Fibroblast of villous mesenchyme (primary cell): ENCODE measurements at places on chromosomes 16 and 17.

GRCh38 chr16:31274831-31275816 is 15.3 kb downstream of the ITGAM start:
- no peak for DNase-seq

DNA sequence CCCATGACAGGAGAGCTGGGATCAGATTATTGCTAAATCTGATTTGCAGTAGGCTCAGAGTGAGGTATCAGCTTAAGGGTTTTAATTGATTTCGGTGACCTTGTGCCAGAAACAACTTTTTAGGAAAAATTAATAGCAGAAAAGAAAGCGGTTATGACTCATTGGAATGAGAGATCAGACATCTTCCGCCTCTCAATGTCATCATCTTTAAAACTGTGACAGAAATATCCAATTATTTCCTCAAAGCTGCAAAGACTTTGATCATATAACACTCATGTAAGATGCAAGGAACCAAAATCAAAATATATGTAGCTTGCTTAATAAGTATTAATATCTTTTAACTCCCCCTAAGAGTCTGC is 190.1 kb upstream of the FOXF1 start:
- no peak for DNase-seq

GRCh38 chr16:67242138-67242730 is 5.0 kb downstream of the FHOD1 start:
- DNase-seq = no peak

DNA sequence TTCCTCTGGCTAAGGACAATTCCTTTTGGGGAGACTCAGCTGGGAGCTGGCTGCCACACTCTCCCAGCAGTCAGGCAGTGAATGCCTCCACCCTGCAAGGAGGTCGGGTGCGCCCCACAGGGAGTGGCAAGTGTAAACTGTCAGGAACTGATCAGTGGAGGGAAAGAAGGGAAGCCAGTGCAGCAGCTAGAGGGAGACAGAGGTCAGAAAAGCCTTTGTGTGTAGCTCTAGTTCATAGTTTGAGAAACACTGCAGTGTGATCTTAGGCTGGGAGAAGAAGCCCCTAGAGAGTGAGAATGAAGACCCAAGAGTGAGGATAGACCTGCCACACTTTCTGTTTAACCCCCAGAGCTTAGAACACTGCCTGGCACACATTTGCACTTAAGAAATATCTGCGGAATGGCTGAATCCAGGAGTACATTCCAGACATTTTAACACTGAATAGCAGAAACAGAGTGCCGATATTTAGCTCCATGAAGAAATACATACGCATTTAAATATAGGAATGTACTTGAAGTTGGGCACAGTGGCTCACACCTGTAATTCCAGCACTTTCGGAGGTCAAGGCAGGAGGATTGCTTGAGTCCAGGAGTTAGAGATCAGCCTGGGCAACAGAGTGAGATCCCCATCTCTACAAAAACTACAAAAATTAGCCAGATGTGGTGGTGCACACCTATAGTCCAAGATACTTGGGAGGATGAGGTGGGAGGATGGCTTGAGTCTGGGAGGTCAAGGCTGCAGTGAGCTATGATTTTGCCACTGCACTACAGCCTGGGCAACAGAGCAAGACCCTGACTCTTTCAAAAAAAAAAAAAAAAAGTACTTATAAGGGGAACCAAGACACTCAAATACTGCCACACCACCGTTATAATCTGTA is 11.1 kb upstream of the SLC5A11 start:
- DNase-seq = peak; percentile 36

DNA sequence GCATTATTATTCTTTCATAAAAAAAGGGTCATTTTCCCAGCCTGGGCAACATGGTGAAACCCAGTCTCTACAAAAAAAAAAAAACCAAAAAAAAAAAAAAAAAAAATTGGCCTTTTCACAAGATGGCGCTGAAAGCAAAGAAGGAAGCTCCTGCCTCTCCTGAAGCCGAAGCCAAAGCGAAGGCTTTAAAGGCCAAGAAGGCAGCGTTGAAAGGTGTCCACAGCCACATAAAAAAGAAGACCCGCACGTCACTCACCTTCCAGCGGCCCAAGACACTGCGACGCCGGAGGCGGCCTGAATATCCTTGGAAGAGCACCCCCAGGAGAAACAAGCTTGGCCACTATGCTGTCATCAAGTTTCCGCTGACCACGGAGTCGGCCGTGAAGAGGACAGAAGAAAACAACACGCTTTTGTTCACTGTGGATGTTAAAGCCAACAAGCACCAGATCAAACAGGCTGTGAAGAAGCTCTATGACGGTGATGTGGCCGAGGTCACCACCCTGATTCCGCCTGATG is 4.9 kb upstream of the PGAP6 start:
- peak; percentile 28 for DNase-seq

DNA sequence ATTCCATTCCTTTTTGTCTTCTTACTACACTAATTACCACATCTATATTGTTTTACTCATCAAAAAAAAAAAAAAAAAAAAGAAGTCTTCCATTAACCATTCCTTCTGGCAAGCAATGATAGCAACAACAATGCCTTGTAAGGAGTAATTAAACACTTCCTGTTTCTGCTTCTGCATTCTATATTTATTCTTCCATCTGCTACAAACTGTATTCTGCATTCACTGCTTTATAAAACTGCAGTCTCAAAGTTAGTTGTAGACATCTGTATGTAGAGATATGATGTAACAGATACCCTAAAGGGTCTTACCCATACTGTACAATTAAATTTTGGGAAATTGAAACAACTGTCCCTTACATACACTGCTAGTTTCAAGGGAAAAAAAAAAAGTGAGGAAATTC is 28.7 kb upstream of the ABCA6 start:
- DNase-seq = peak; percentile 14

DNA sequence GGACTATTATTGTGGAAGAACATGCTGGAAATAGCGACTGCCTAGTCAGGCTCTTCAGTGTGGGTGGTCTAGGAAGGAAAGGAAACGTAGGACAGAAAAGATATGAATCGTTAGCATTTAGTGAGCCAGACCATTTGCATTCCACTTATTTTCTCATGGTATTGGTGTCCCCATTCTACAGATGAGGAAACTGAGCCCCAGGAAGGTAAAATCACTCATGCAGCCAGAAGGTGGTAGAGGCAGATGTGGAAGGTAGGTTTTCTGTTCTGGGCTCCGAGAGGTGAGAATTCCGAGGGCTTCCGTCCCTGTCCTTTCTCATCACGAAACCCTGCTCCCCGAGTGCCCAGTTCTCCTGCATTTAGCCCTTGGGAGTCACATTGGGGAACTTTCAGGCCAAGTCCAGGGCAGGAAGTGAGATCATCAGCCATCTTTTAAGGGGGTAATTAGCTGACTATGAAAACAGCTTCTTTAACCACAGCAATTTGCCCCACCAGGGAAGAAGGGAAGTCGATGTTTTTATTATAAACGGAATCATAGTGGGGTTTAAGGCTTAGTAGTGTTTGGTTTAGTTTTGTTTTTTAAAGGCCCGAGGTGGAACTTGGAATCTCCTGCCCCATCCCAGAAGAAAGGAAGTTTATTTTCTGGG is 110.7 kb upstream of the IRX3 start:
- DNase-seq = no peak

DNA sequence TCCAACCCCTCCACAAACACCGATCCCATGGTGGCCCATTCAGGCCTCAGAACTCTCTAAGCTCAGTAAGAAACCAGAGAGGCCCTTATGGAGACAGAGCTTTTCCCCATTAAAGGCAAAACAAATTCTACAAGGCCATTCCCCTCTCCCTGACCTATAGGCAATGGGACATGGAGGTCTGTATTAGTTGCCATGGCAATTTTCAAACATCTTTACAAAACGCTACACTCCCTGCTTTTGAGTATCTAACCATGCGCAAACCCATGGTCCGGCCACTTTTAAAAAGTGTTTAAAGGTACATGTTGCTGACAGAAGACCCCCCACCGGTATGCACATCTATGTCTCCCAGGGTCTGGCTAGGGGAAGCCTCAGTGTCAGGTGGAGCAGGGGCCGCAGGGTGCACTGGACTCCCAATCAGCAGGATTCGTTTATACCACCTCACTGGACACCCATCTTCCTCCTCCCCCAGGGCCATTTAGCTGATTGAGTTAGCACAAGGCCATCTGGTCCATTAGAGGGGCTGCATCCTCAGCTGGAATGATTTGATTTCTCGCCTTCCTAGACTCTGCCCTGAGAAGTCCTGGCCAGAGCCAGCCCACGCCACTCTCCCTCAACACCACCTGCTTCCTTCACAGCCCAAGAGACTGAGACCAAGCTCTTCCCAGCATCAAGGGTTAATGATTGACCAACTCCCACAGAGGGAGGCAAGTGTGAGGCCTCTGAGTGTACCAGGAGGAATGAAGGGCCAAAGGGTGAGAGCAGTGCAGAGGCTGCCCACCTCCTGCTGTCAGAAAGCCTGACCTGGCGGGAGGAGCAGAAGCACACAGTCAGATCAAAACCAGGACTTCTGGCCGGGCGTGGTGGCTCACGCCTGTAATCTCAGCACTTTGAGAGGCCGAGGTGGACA is 10.9 kb downstream of the ACLY start:
- DNase-seq = peak; percentile 39

- no peak for DNase-seq
These were observed 116.6 kb downstream of the MRTFB start for GRCh38 chr16:14187517-14188338.

- DNase-seq = no peak
These were observed 51.8 kb downstream of the C17orf67 start for GRCh38 chr17:56781906-56782305.

GRCh38 chr16:26672206-26672605 is 394.5 kb upstream of the C16orf82 start:
- no peak for DNase-seq

DNA sequence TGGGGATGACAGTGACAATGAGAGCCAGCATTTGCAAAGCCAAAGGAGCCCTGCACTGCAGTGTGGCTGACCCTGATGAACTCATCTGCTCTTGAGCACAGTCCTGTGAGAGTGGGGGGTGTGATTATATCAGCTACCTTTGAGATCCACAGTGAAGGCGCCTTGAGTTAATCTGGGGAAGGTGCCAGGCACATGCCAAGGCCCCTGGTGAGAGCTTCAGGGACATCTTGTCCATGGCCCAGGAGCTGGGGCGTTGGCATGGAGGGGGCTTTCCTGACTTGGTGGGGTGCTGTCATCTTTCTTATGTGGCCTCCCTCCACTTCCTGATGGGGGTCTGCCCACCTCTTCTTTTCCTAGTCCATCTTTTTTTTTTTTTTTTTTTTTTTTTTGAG is 86.5 kb downstream of the SNX29 start:
- no peak for DNase-seq

GRCh38 chr17:27608328-27609230 is 22.4 kb upstream of the LGALS9 start:
- DNase-seq = no peak

- DNase-seq = no peak
These were observed 61.7 kb downstream of the PECAM1 start for GRCh38 chr17:64328859-64329531.

DNA sequence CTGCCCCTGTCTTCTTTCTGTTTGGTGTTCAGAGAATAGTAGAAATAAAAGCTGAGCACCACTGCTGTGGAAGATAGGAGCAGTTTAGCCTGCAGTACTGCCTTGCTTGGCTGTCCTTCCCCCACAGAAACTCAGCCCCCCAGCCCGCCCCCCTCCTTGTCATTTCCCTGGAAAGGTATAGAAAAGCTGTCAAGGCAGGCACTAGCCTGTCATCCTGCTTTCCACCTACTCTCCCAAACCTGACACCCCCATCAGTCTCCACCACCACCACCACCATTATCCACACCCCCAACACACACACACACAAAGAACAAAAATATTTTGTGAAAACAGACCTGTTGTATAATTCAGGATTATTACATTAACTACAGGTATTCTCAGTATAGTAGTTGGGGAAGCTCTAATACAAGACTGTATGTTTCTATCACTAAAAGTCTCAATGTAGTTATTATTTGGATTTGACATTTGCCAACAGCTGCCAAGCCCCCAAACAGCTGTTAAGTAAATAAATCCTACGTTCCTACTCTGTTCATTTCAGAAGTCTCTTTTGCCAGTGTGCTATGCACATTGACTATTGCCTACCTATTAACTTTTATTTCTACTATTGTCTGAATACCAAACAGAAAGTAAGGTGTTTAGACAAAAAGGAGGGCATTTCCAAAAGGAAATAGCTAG is 128.8 kb downstream of the CYB561 start:
- DNase-seq = no peak

GRCh38 chr16:50636753-50637374 is 44.2 kb downstream of the SNX20 start:
- DNase-seq = no peak

DNA sequence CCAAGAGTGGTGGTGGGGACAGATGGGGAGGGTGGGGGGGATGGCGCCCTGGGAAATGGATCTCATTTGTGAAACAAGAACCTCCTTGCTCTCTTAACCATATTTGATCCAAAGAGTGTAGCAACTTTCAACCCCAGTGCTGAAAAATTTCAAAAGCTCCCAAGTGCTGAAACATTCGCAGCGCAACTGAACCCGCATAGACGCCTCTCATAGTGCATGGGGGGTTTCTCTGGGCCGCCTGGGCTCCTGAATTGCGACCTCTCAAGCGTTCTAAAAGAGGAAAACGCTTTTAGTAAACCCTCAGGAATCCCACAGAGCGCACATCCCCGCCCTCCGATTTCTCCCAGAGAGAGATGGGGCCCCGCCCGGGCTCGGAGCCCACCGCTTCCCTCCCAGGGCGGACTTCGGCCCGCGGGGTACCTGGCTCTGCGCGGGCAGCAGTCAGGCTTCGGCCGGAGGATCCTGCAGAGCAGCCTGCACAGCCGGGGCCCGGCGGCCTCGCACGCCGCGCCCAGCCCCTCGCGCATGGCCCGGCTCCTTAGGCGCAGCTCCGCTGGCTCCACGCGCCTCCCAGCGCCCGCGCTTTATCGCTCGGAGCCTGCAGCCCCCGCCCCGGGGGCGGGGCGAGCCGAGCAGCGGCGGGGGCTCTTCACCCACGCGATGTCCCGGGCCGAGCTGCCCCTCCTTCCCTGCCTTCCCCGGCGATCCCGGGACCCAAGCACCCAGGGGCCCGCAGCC is 7.0 kb downstream of the NOS2 start:
- no peak for DNase-seq

DNA sequence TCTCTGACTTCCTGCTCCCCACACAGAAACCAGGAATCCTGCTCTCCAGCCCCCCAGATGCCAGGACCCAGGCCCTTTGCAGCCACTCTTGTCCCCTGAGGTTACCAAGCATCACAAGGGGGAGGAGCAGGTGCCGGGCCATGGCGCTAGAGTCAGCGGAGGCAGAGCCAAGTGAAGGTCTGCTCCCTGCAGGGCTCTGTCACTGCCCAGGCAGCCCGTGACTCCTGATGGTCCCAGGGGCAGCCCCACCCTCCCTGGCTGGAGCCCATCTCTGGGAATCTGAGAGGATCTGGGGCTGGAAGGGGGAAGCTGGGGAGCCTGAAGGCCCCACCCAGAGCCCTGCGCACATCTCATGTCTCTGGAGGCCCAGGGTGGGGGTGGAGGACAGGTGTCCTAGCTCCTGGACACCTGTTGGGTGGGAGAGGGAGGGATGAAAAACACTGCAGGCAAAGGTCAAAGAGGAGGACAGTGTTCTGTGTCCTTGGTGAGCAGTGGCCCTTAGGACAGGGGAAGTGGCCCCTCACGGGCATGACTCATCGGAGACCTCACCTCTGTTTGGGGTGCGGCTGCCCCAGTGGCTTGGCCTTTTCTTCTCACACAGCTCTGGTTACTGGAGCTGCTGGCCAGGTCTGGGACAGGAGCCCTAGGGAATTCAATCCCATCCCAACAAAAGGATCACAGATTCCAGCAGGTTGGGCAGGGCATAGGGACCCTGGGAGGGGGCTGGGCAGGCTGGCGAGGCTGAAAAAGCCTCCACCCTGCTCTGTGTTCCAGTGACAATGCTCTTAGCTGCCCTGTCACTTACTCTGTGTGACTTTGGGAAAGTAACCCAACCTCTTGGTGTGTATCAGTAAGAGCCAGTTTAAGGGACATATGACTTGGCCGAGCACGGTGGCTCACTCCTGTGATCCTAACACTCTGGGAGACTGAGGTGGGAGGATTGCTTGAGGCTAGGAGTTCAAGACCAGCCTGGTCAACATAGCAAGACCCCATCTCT is at the start of gene PRSS36:
Gene PRSS36, minus strand, starts transcription at position 173 of the 997 bp plus-strand sequence. Its CDS starts 31 bp downstream, at position 142.
- DNase-seq = no peak
